ENCODE measurements at places on chromosomes 11 and 22.

DNA sequence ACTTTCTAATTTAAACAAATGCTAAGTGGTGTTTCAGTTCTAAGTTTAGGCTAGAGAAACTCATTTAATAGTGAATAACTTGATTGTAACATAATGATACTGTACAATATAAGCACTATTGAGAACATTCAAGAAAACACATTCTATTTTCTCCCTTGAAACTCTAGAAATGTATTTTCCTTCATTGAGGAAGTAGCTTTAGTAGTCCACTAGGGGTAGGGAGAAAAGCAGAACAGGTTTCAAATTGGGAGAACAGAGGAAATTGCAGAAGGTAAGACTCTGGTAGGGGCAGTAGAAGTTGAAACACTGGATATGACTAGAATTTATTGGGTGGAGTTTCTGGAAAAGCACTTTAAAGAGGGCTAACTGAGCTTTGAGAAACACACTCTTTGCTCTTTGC, 31.6 kb upstream of the MPPED2 start:
- no peak for DNase-seq

DNA sequence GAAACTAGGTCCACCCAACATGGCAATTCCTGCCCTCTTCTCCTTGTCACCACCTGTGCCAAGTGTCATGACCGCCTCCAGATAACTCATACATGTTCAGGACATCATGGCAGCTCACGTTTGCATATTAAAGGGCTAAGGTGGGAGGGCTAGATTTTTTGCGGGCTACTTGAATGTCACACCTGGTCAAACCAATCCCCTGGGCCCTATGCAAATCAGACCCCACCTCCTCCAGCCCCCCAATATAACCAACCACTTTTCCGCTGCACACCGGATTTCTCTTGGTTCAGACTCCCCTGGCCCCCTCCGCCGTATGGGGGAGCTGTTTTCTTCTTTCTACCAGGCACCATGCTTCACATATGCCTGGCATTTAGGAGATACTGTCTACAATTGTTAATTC, 12.6 kb downstream of the UPB1 start:
- no peak for DNase-seq

DNA sequence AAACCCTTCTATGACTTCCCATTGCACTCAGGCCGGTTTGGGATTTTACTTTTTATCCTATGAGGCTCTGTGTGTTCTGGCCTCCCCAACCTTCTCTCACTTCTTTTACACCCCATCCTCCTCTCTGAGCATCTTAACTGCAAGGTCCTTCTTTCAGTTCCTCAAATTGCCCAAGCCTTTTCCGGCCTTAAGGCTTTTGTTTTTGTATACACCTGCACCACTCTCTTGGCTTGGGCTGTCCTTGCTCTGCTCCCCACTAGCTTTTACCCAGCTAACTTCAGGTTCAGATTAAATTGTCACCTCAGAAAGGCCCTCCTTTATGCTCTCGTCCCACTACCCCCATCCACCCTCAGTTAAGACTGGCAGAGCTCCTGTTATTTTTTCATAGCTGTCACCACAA, 55.5 kb downstream of the FAM83F start:
- no peak for DNase-seq

GRCh38 chr22:50225200-50225969, 19.4 kb downstream of the TUBGCP6 start:
- no peak for DNase-seq

DNA sequence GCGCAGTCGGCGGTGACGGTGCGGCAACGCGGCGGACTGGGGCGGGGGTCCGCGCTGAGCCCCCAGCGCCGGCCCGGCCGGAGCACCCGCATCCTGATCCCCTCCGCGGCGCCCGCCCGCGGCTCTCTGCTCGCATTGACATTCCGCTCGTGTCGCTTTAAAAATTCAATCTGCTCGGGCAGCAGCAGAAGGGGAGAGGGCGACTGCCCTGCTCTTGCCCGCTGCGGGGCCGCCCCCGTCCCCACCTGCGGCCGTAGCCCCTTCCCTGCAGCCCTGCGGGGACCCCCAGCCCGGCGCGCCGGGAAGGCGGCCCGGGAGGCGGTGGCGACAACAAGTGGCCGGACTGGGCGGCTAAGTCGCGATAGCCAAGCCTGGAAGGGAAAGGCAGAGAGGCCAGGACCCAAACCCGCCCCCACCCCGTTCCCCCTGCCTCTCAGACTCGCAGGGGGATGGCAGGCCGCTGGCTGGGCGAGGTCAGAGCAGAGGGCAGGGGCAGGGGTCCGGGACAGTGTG, 1.1 kb downstream of the CABP7 start:
- DNase-seq = no peak

DNA sequence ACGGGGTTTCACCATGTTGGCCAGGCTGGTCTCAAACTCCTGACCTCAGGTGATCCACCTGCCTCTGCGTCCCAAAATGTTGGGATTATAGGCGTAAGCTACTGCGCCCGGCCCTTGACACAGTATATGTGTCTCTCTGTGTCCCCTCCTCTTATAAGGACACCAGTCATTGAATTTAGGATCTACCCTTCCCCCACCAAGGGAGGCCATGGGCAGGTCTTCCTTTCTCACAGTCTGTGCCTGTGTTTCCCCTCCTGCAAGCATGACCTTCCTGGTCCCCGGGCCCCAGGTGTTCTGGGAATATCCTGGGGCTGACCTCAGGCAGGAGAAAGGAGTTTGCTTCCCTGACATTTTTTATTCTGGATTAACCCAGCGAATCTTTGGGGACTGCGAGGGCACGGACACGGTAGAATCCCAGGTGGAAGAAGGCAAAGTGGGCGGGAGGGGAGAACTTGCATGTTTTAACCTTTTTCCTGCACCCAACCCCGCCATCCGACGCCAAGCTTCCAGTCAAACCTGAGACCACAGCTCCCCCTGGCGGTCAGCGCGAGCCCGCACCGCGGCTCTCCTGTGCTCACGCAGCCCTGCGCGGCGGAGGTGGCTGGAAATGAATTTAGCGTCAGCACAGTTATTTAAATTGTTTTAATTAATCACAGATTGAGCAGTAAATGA, 42.1 kb upstream of the ISX start:
- DNase-seq = peak; percentile 25

DNA sequence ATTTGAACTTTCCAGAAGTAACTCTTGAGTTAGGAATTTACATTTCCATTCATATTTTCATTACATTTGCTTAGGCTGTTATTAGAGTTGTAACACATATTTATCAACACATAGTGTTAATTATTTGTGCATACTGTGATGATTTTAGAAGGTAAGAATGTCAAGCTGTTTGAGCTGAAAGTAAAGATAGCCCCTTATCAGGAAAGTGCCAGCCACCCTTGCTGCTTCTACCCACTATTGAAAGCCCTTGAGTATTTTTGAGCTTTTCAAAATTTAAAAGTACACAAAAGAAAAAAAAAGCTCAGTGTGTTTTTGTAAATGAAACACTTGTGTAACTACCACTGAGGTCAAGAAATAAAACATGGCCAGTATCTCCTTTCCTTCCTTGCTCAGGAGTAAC, 8.0 kb downstream of the APLP2 start:
- DNase-seq = no peak

DNA sequence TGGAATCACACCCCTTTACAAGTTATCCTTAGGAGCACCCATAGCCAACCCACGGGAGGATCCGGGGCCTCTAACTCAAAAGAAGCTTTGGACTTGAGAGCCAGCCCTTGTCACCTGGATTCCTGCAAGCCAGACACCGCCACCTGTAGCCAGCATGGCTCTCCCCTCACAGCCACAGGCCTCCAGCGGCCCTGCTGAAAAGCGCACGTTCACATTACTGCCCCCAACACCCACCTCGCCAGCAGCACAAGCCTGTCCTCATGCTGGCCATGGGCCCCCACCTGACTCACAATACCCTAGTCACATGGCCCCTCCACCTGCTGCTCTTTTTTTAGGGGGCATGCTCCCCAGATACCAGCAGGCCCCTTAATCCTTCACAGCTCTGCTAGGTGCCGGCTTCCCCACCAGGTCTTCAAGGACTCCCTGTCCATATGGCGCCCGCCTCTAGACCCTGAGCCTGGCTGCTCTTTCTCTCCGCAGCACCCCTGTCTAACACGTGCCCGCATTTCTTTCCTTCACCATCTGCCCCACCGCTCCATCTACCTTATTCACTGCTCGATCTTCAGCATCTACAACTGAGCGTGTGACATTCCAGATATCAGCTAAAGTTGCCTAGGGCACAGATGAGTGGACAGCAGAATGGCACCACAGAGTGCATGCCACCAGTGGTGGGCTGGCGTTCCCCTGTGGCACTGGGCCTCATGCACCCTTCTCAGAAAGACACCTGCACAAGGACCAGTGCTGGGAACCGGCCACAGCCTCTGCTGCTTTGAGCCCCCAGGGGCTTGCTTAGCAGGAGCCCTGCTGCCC, 6.6 kb downstream of the CARS1 start:
- no peak for DNase-seq

DNA sequence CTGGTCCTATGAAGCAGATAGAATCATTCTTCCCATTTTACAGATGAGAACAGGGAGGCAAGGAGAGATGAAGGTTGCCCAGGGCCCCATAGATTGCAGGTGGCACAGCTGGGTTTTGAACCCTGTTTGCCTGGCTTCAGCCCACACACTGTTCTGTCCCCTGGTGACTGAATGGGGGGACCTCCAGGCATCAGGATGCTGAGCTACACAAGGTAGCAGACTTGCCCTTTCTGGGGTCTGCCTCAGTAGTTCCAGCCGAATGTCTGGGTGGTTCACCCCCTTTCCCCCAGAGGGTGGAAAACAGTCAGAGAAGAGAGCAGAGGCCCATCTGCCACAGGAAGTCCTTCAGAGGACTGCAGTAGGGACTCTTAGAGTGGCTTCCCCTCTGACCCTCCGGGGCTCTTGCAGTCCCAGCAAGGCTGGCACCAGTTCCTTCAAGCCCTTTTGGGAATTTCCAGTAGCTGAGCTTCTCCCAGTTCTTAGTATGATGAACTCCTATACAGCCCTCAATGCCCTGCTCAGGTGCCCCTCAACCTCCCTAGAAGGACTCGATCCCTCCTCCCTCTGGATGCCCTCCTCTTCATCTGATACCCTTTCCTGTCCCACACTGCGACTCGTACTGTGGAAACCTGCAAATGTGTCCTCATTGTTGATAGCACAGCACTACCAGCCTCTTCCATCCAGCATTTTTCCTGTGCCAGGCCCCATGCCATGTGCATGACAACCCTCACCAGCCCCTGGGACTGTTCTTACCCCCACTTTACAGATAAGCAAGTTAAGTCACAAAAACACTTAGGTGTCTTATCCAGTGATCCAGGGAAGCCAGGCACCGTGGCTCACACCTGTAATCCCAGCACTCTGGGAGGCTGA, 82.8 kb downstream of the IGLL1 start:
- DNase-seq = no peak

- no peak for DNase-seq
Measured at GRCh38 chr11:12295943-12296342, 81.4 kb upstream of the PARVA start.

GRCh38 chr11:1450949-1451710, 35.4 kb downstream of the MOB2 start:
- DNase-seq = no peak

DNA sequence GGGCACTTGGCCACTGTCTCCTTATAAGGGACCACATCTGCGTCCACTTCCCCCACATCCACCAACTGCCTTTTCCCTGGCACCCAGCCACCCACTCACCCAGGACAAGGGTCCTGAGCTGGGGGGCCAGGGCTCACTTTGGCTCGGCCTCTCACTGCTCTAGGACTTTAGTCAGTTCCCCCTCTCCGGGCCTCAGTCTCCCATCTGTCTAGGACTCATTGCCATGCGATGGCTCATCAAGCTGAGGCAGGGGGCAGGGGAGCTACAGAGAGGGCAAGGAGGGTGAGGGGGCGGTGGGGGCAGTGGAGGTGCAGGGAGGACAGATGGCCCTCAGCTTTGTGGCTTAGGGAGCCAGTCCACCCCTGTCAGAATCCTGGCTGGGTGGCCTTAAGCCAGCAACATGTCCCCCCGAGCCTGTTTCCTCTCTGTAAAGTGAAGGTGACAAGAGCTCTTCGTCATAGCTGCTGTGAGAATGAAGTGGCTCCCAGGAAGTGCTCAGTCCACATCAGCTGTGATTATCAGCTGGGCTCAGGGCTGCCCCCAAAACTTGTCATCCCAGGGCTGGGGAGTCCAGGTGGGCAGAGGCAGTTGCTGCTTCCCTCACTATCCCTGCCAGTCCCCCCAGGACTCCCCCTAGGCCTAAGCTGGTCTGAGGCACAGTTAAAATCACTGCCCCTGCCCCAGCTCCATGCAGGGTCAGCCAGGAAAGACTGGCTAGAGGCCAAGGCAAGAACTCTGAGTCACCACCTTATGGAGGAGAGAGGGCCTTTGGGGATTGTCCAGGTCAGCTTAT, 14.9 kb downstream of the RAC2 start:
- peak; percentile 59 for DNase-seq

DNA sequence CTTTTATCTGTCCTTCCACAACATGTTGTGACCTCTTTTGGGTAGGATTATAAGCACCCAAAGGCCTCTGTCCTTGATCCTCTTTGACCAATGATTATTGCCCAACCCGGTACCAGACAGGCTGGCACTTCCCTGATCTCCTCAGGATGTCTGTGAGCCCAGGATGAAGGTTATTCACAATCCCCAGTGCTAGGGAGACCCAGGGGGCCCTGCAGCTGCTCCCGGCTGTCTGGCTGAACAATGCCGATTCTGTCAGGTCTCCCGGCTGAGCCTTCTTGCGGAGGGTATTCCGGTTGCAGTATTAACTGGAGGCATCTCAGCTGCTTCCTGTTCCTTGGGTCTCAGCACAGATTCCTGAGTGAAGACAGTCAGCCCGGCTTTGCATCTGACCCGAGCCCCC, 71.2 kb upstream of the CDON start:
- no peak for DNase-seq

DNA sequence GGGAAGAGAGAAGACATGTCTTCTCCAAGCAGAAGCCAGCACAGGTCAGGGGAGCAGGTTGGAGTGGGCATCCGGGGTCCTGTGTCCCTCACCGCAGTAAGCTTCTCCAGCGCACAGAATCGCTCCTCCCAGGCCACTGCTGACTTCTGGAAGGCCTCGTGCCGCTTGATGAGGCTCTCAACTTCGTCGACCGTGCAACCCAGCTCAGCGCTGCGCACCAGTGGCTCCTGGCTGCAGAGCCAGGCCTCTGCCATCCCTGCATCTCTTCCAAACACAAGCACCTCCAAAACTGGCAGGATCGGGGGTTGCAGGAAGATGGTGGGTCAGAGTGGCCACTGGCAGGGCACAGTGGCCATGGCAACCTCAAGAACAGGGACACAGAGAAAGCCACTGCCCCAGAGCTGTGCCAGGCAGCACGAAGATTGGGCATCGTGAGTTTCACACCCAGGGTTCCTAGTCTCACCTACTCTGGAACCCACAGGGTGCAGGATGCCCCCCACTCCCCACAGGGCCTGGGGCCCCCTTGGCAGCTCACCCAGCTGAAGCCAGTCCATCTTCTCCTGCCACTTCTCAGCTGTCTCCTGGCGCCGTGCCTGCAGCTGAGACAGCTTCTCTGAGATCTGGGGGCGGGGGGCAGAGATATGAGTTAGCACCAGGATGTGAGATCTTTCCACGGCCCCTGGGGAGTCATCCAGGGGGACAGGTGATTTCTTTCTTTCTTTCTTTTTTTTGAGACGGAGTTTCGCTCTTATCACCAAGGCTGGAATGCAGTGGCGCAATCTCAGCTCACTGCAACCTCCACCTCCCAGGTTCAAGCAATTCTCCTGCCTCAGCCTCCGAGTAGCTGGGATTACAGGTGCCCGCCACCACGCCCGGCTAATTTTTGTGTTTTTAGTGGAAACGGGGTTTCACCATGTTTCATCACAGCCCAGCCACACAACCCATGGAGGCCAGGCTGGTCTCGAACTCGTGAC, 11.2 kb upstream of the RBM4B start:
- DNase-seq = no peak
